Cardiac muscle cell (in vitro differentiated cells and primary cell): ENCODE measurements at places on chromosomes 5 and 9. TPM values are rescaled to one million over a fixed set of nuclear protein-coding genes. Genes with fewer than 3 reads are reported as not detected.

DNA sequence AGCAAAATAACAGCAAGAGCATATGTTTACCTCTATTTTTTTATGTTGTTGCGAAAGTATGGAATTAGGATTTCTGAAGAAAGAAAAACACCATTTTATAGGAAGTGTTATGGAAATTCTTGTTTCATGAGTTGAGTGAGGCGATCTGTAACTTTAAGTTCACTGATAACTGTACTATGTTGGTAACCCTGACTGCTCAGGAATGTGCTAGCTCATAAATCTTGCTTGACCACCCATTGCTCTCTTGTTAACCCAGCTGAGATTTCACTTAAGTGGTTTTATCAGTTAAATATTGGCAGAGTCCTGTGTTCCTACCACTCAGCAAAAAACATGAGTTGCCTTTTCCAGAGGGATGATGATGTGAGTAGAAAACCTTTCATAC, 91.1 kb upstream of the STARD4 start:
- DNase-seq: peak; percentile 23

NPR3 gene
- total RNA-seq: 1.1 and 2.7 TPM in 2 replicates

- DNase-seq: no peak
Measured at GRCh38 chr9:131421691-131422090, 27.8 kb downstream of the PRRC2B start.

DNA sequence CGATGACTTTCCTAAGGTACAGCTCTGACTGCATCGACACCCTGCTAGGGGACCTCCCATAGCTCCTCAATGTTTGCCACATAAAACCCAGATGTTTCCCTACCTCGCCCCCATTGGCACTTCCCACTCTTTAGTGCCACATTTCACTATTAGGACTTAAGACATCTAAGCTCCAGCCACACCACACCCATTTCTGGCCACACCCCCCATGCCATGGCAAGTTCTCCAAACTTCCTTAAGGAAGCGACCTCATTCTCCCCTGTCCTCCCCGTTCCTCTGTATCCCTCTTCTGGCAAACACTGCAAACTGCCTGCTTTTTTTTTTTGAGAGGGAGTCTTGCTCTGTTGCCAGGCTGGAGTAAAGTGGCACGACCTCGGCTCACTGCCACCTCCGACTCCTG, 62.9 kb downstream of the USP20 start:
- DNase-seq: peak; percentile 37

- DNase-seq: no peak
Measured at GRCh38 chr5:62139741-62140140, 166.3 kb upstream of the KIF2A start.

GRCh38 chr5:5584236-5584745, 161.8 kb downstream of the ICE1 start:
- no peak for DNase-seq

HSPA4 gene
- total RNA-seq: 79.7 and 84.7 TPM in 2 replicates

DNA sequence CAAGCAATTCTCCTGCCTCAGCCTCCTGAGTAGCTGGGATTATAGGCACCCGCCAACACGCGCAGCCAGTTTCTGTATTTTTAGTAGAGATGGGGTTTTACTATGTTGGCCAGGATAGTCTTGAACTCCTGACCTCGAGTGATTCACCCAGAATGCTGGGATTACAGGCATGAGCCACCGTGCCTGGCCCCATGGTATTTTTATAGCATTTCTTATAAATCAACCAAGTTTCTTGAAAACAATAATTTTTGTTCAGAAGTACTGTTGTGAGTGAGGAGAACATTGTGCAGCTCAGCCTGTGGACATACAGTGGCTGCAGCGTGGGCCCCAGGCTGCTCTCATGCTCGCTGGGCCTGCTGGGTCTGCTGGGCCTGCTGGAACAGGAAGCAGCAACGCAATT, 45.3 kb downstream of the MAP1B start:
- no peak for DNase-seq

DNA sequence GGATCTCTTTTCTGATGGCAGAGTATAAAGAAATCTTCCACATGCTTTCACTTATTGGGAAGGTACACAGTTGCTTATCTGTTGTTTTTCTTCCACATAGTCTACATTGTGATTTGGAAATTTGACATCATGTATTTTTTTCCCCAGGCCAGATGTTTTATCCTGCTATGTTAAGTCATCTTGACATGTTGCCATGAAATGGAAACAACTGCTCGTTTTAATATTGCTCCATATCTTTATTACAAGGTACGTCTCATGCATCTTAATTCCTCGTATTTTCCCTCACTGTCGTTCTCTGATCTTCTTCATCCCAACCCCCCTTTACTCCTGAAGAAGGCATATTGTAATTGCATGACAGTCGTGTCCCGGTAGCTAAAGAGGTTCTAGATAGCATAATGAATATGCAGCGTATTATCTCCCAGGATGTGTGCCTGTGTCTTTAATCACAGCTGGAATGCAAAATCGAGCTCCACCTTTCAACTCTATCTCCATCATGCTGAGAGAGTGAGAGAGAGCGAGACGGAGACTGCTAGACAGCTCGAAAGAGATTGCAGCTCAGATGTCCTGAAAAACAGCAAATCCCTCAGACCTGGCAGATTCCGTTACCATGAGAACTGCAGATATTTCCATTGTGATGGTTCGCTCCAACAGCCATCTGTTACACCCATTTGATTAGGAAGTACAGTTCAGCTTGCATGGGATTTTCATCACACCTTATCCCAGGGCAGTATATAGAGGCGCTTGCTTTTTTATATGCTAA, 281.7 kb downstream of the TMEM38B start:
- DNase-seq: no peak

GRCh38 chr9:117276444-117276843, 138.4 kb downstream of the ASTN2 start:
- no peak for DNase-seq

DNA sequence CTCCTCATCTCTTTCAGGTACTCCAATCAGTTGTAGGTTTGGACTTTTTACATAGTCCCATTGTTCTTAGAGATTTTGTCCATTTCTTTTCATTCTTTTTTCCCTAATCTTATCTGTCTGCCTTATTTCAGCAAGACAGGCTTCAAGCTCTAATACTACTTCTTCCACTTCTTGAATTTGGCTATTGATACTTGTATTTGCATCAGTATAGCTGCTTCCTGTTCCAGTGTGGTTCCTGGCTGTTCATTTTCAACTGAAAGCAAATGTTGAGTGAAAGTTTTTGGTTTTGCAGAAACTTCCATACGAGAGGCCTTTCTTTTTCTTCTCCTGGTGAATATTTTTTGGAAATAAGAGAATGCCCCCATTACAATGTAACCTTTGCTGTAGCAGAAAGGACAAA, 12.0 kb upstream of the IFNA1 start:
- no peak for DNase-seq

- DNase-seq: no peak
Measured at GRCh38 chr9:121926351-121926801, 166.7 kb downstream of the TTLL11 start.

- DNase-seq: no peak
Measured at GRCh38 chr9:14870090-14870489, 40.1 kb downstream of the FREM1 start.

TMC1 gene
- total RNA-seq: not detected in 2 replicates
